ENCODE measurements at places on chromosomes 1 and 21.

- no peak for DNase-seq
These were observed 183.3 kb downstream of the CRB1 start for GRCh38 chr1:197451381-197451780.

DNA sequence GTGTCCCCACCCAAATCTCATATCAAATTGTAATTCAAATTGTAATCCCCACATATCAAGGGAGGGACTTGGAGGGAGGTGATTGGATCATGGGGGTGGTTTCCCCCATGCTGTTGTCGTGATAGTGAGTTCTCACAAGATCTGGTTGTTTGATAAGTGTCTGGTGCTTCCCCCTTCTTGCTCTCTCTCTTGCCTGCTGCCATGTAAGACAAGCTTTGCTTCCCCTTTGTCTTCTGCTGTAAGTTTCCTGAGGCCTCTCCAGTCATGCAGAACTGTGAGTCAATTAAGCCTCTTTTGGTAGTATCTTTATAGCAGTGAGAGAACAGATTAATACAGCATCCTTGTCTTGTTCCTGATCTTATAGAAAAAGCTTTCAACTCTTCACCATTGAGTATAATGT lies 6.5 kb upstream of the LRRC39 start:
- DNase-seq: no peak

DNA sequence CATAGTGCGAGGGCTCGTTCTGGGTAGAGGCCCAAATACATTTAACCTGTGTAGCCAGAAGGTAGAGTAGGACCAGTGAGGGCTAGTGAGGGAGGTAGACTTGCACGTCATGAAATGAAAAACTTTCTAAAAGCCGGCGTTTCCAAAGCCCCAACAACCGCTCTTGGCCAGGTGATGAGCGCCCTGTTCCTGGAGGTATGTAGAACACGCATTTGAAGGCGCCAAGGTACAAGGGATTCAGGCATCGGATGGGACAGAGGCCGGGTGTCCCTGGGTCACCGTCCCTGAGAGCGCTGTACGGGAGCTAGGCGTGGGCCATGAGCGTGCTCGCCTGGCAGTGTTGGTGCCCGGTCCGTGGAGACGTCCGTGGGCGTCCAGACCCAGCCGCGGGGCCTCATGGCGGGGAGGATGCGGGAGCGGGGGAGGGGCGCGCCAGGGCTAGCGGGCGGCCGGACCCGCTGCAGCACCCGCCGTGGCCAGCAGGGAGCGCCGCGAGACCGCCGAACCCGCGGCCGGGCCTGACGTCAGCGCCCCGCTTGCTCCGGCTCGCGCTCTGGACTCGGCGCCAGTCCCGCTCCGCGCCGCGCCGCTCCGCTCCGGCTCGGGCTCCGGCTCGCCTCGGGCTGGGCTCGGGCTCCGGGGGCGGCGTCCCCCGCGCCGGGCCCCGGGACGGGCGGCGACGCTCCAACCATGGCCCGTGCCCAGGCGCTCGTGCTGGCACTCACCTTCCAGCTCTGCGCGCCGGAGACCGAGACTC lies at the start of gene PTPRU:
Gene PTPRU (plus strand): TSS at position 568 of the 757 bp plus-strand sequence. CDS start 123 bp downstream, at position 691.
- peak; percentile 87 for DNase-seq

GRCh38 chr1:32946413-32946812 lies 18.2 kb downstream of the RNF19B start:
- no peak for DNase-seq

GRCh38 chr1:216847397-216848036 lies 124.3 kb upstream of the ESRRG start:
- DNase-seq: no peak

GRCh38 chr1:202289009-202289408 lies 52.7 kb downstream of the UBE2T start:
- no peak for DNase-seq

DNA sequence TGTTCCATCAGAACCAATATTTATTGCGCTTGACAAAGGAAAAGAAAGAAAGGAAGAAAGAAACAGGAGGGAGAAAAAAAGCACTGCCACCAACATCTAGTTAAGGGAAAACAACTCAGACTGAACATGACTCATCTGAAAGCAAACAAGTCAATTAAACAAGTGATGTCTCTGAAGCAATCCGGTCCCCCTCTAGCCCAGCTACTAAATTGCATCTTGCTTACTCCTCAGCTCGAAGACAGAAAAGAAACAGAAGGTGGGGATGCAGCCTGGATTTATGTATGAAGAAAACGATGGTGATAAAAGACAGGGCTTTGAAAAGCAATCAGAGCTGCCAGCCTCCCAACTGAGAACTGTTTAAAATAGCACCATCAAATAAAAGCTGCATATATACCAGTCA lies 188.2 kb downstream of the OMA1 start:
- DNase-seq: no peak

DNA sequence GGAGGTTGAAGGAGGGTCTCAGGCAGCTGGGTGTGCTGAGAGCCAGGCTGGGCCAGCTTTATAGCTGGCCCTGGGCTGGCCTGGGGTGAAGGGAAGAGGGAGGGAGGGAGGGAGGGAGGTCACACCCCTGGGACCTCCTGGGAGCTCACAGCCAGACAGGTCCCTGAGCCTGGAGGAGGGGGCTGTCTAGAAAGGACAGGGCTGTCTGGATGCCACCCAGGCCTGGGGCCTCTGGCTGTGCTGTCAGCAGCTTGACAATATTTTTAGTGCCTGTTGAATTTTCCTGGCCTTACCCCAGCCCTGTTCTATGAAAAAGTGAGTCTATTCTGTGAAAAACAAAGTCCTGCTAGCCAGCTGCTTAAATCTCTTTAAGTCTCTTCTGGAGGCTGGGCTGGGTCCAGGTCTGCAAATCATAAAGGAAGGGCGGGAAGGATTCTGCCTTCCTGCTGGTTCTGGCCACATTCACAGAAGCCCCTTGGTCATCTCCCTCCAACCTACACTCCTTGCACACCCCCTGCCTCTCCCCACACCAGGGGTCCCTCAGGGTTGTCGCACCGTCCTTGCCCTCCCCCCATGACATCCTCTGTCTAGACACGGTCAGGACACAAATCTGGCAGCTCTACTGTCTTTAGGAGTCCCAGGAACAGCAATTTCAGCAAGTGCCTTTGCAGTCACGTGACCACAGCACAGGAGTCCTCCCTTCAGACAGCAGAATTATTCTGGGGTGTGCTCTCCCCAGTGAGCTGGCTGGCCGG lies at the start of gene LEFTY2:
Gene LEFTY2 (minus strand): TSS at position 34 of the 755 bp plus-strand sequence. CDS start 80 bp downstream, outside the sequence.
- no peak for DNase-seq

DNA sequence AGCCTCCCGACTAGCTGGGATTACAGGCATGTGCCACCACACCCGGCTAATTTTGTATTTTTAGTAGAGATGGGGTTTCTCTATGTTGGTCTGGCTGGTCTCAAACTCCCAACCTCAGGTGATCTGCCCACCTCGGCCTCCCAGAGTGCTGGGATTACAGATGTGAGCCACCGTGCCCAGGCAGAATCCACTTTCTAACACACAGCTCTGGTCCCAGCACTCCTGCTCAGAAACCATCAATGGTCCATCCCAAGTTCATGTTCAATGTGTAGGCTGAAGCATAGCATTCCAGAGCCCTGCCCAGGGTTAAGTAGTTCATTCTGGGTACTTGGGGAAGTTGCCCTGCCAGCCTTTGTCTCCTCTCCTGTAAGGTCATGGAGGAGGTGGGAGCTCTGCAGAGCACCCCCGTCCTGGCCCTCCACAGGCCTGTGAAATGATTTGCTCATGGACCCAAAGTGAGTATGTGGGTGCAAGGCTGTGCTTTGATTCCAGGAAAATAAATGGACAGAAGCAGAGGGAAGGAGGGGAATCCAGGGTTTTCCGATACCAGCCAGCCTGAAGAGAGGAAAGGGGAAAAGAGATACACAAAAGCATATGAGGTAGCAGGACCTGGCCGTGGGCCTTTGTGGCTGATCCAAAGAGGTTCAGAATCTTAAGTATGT lies 55.2 kb downstream of the NENF start:
- DNase-seq: no peak

DNA sequence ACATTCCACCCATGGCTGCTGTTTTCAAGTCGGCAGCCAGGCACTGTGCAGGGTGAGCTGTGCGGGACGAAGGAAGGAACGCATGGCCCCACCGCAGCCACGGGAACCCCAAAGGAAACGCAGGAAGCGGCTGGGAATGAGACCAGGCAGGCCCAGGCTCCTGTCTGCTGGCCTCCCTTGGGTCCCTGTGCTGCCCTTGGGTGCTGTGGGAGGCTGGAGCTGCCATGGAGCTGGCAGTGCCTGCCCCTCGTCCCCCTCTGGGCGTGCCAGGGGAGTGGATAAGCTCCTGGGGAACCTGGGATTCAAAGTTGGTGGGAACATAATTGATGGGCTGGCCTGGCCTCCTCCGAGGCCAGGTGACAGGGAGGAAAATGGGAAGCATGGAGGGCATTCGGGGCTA lies 5.3 kb upstream of the KRTAP10-4 start:
- no peak for DNase-seq

- no peak for DNase-seq
These were observed 1.7 kb upstream of the MECR start for GRCh38 chr1:29232387-29232786.

DNA sequence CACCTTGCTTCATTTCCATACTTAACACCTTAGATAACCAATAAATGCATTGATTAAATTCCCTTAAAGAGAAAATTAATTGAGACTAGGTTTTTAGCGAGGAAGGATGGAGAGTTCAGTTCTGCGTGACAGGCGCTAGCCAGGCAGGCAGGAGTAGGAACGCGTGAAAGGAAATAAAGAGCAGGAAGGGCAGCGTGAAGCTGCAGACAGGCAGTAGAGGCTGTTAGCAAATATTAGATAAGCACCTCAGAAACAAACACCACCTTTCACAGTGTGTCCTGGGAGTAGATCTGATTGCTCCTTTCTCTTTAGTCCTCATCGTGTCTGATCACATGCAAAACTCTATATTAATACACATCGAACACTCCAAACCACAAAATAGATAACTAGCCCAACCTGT lies 282.7 kb upstream of the ADGRL2 start:
- no peak for DNase-seq

DNA sequence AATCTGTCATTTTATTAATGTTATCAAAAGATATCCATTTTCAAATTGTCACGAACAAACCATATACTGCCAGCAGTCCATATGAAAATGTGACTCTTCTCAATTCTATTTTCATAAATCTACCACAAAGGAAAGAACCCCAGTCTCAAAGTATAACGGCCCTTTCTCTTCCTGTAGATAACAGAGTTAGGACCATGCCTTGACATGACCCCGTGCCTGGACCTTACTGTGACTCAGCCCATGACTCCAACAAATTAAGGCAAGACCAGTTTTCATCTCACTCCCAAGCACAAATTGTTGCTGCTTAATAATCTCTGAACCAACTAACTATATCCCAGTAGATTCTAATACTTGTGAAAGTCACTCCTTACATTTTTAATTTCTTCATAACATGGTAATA lies 124.4 kb upstream of the NFIA start:
- DNase-seq: no peak

- no peak for DNase-seq
These were observed 294.4 kb upstream of the PLXNA2 start for GRCh38 chr1:208538587-208538986.

- DNase-seq: no peak
These were observed 25.5 kb downstream of the USP1 start for GRCh38 chr1:62462370-62462769.

DNA sequence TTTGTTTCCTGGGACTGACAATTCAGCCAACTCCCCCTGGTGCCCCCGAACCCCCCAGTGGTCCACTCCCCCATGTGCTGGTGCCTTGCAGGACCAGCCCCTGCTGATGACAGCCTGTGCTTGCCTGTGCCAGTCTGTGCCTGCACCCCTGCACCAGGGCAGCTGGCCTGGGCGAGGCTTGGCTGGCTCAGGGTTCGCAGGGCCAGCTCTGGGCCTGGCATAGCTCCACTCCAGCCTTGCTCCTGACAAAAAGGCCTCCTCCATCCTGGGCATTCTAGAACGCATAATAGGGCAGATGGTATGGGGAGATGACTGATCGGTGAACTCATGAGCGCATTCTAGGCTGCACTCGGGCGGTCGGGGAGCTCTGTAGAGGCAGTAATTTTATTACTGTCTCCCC lies 5.4 kb downstream of the CNTN2 start:
- DNase-seq: peak; percentile 73

Data from right lobe of liver (tissue), 6 donors.